ENCODE measurements at places on chromosomes 2 and 18.

- DNase-seq = no peak
These were observed 428.6 kb downstream of the ERBB4 start for GRCh38 chr2:212109792-212110680.

GRCh38 chr2:173221132-173221695 lies 133.5 kb upstream of the CDCA7 start:
- DNase-seq = no peak

DNA sequence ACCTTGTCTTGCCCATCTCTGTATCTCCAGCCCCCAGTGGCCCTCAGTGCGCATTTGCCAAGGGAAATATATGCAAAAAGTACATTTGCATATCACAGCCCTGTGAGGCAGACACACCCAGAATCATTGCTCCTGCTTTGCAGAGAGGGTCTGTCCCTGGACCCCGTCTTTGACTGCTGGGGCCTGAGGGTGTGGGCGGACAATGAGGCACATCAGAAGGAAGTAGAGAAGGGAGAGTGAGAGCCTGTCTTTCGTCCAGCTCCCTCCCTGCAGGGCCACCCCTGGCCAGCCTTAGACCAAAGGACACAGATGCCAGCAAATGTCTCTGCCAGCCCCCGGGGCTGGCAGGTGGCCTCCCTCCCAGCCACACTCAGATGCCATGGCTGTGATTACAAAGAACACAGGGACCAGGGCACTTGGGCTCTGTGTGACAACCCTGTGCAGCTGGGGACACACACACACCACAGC lies 516.2 kb upstream of the MYT1L start:
- no peak for DNase-seq

GRCh38 chr2:202542142-202542541 lies 92.6 kb upstream of the FAM117B start:
- no peak for DNase-seq

DNA sequence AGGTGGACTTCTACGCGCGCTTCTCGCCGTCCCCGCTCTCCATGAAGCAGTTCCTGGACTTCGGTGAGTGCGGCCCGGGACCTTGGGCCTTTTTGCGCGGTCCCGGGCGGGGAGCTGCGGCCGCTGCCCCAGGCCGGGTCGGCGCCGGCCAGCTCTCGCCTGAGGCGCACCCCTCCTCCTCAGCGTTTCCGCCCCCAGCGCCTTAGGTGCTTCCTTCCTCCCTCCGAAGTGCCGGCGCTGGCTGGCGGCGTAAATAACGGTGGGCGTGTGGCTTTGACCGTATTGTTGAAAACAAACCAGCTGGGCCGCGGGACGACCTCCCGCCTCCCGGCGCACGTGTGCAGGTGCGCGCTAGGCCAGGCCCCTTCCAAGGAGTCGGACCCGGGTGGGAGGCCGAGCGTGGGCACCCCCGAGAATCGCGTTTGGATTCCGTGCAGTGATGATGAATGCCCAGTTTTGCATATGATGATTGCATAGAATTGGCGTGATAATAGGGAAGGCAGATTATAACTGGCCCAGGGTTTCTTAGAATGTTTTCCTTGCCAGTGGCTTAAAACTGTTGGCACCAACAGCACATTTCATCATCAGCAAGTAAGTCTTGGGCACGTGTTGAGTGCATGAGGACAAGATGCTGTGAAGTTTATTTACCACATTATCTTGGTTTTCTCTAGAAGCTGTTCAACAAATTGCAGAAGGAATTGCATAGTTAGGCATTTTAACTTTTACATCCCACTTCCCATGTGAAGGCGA lies 569 bp downstream of the PDK1 start:
- DNase-seq = peak; percentile 42

DNA sequence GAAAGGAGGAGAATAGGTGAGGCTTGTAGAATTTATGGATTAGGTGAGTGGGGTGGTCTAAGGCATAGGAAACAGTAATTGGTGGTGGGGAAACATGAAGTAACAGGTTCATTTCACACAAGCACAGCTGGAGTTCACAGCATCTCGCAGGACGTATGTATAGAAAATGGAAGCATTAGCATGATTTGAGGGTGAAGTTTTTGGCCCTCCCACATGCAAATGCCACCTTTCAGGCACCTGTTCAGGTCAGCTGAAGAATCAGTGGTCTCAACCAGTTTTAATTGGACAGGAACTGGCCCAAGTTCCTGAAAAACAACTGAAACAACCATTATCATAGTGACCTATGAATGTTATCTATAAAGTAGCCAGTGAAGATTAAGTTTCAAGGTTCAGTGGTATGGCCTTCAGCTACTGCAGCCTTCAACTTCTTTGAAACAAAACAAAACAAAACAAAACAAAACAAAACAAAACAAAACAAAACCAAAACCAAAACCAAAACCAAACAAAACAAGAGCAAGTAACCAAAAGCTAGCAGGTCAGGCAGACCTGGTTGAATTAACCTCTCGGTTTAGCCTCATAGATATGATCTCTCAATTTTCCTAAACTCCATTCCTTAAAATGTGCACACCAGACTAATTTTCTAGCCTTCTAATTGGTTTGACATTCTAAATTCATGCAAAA lies 102.1 kb upstream of the SPHKAP start:
- no peak for DNase-seq

GRCh38 chr2:51997571-51997970 lies 965.6 kb upstream of the NRXN1 start:
- DNase-seq = no peak

DNA sequence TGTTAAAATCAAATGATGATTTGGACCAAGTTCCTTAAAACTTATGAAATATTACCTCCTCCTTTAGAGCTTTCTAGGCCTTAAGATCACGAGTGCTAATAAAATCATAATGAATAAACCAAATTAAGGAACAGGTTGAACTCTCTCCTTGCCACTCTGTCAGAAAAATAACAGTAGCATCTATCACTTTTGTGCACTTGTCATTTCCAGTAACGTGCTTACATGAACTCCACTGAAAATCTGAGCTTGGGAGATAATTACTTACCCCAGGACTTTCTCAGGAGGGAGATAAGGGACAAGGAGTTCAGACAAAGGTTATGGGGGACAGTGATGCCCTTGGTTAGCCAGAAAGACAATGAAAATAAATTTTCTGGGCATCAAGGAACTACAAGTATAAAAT lies 36.0 kb downstream of the EPB41L3 start:
- no peak for DNase-seq

DNA sequence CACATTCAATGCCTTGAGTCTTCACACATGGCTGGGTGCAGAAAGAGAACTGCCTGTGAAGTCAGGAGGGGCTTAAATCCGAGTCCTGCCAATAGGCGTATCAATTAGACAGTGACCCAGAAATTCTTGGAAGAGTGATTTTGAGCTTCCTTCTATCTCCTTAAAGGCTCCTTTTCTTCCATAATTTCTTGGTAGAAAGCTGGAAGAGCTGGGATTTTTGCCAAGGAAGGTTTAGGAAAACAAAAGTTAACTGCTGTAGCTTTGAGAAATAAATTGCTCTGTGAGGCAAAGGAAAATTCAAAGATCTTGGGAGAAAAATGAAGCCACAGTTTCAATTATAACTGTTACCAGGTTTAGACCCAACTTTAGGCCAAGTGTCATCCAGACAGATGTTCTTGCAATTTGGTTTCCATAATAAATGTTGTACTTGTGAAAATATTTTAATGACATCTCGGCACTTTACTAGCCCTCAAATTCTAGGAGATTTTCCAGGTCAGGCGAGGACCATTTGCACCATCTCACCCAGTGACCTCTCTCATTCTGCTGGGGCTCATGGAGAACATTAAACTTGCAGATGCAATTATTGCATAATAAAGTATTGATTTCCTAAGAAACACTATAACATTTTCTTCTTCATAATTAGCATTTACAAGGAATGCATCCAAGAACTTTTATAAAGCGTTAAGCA lies 329.7 kb upstream of the MEIS1 start:
- DNase-seq = no peak

DNA sequence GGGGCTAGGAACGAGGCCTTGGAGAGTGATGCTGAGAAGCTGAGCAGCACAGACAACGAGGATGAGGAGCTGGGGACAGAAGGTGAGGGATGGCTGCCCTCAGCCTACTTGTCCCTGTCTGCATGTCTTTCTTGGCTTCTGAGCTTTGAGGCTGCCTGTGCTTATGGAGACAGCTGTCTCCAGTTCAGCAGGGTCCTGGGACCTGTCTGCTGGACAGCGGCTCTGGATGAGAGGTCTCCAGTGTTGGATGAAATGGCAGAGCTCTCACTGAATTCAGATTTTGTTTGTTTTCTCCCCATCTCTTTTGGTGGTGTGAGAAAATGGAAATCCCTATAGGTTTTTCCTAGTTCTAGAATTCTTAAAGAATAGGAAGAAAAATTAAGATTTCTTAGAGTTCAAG lies 54.8 kb downstream of the NTSR2 start:
- no peak for DNase-seq

GRCh38 chr2:160517731-160518130 lies 24.1 kb upstream of the RBMS1 start:
- DNase-seq = no peak

- DNase-seq = peak; percentile 9
These were observed 32.2 kb downstream of the GPR39 start for GRCh38 chr2:132448771-132449170.

DNA sequence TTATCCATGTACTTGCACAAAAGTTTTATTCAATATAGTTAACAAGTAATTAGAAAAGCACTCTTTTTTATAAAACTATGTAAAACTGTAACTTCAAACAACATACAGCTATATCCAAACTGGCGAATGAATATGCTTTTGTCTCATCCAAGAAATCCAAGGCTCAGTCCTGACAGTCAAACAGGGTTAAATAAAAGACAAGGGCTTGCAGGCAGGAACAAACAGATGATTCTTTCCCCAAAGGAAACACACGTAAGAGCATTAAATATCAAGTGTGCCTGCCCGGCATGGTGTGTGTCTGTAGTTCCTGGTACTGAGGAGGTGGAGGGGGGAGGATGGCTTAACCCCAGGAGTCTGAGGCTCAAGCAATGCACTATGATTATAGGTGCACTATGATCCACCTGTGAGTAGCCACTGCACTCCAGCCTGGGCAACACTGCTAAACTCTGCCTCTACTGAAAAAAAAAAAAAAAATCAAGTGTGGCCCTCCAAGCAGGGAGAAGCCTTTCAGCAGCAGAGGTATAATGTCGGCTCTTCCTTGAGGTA lies 171.3 kb downstream of the DLGAP1 start:
- DNase-seq = no peak

GRCh38 chr2:57542081-57542480 lies 504.5 kb upstream of the VRK2 start:
- no peak for DNase-seq

DNA sequence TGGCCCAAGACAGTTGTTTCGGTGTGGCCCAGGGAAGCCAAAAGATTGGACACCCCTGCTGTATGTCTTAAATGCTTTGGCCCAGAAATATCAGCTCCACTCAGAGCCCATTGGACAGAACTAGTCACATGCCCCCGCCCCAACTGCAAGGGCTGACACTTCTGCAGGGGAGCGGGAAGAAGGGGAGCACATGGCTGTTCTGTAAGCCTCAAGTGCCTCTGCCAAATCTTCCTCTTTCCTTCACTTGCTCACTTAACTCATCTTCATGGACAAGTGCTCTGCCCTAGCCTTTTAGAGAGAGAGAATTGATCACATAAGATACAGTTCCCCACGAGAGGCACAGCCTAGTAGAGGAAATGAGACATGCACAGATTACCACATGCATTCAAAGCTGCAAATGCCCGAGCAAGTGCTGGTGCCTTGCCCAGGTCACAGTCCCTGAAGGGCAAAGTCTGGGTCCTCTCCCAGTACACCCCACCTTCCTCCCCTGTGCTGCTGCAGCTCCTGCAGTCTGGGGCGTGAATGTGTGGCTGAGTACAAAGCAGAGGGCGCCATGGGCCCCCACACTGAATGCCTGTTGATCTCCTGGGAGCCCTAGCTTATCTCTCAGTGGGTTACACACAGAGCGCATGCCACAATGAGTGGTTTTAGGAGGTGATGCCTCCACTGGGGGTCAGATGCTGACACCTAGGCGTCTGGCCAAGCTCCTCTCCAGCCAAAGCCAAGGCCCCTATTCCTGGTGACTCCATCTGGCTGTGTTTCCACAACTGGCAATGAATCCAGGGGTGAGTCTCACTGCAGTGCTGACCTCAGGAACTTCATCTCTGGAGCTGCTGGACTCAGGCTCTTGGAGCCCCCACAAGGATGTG lies 135.3 kb downstream of the CTIF start:
- no peak for DNase-seq

DNA sequence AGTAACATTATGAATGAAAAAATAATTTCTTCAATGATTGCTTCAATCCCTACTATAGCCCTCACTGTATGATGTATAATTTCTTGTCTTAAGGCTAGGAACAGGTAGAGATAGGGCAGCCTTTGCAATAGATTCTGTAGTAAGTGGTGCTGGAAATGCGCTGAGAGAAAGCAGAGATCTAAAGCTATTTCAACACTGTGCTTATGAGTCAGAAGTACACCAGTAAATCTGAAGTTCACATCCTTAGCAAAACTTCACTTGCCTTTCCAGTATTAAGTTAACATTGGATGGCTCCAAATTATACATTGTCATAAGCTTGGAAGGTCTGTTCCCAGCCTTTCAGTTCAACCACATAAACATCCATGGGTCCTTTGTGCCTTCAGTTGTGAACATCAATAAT lies 178.2 kb upstream of the EPHA4 start:
- no peak for DNase-seq

DNA sequence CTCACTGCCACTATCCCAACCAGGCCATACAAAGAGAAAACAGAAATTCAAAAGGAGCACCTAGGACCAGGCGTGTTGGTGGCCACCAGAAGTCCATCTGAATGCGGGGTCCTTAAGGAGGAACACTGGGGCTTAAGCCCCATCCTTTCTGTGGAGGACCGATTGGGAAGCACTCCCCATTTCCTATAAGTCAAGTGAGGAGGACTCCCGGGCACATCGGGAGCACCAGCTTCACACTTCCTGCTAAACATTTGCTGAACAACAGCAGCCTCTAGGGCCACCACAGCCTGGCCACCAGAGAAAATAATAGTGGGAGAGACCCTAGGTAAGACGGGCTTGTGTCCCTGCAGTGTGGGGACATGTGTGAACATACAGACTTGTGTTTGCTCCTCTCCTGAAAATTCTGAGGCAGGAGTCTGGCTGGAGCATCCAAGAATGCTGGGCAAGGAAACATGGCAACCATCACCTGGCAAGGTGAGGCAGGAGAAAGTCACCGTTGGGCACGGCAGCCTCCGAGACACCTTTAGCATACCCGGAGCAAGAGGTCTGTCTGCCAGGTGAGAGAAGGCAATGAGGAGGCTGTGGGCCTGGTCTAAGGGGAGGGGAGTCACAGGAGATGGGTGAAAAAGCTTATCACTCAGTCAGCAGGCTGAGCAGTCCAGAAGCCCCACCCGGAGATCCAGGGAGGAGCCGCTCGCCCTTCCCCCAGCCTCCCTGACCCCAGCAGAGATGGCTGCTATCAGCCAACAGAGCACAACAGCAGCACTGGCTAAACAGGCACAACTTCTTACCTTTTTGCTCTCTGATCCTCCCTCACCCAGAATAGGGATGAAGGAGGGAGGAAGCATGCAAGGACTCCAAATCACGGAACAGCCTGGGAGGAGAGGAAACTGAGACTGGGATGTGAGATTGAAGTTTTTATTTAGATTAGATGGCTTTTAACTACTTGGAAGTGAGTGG lies 282.3 kb downstream of the EIPR1 start:
- no peak for DNase-seq
